Peyer's patch (tissue), 4 donors: ENCODE measurements at places on chromosomes 5 and 9. TPM values are rescaled to one million over a fixed set of nuclear protein-coding genes. Genes with fewer than 3 reads are reported as not detected.

Gene PCDHGA12
- 2.5 TPM for total RNA-seq

Gene ADAMTS13
- 4.8 TPM for total RNA-seq

Gene PRRX2
- total RNA-seq: not detected

DNA sequence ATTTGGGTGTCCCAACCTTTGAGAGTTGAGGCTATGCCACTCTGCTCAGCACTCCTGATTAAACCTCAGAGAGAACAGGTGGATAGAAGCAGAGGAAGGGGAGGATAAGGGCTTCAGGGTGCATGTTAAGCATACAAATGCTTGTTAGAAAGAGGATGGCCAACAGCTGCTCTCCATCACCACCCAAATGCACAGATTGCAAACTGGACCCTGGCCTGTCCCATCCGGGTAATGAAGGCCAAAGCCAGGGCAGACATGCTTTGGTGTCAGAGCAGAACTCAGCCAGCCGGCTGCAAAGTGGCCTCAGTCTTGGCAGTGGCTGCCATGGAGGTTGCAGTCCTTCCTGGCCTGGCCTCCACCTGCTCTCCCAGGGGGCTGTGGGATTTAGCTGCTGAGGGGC is 84.3 kb downstream of the SIL1 start:
- DNase-seq: no peak

DNA sequence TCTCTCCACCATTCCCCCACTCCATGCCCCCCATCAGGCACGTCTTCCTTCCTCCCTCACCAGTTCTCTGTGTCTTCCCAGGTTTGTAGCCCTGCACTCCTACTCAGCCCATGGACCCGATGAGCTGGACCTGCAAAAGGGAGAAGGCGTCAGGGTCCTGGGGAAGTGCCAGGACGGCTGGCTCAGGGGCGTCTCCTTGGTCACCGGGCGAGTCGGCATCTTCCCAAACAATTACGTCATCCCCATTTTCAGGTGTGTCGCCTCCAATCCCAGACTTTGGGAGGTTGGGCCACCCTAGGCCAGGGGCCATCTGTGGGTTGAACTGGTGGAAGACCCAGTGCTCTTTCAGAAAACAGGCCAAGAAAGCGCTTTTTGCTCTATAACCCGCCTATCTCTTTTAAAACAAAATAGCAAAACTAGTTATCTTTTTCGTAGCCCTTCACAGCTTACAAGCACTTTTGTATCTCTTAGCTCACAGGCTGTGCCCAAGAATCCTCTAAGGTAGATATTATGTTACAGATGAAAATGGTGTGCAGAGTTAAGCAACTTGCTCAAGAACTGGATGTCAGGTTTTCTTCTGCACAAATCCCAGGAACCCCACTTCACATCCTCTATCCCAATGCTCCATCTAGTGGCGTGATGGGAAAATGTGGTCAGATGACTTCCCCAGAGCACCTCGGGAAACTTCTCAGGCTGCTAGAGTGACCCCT is 56.2 kb downstream of the PLAC8L1 start:
- peak; percentile 78 for DNase-seq

- no peak for DNase-seq
These were observed 38.1 kb downstream of the PBX3 start for GRCh38 chr9:125785248-125785751.

DNA sequence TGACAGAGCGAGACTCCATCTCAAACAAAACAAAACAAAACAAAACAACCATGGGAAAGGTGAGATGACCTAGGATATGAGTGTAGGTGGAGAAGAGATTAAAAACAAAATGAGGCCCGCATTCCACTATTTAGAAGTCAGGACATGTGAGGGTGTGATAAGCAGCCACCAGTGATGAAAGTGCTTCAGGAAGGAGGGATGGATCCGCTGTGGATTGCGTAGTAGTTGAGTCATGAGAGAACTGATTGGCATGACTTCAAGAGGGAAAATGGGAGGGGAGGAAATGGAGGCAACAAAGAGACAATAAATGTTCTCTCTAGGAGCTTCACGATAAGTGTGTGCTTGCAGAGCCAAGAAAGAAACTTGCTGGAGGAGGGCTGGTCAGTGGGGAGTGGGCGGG is 367.6 kb downstream of the ARL15 start:
- no peak for DNase-seq
